Activated T-cell treated with anti-CD3 and anti-CD28 coated beads, Interleukin-2, amount 50 U/mL, for 72 hours (primary cell): ENCODE measurements at places on chromosomes 4 and X. TPM values are rescaled to one million over a fixed set of nuclear protein-coding genes. Genes with fewer than 3 reads are reported as not detected.

PALLD gene
- total RNA-seq = 16.7 TPM

CT45A10 gene
- not detected for total RNA-seq

DNA sequence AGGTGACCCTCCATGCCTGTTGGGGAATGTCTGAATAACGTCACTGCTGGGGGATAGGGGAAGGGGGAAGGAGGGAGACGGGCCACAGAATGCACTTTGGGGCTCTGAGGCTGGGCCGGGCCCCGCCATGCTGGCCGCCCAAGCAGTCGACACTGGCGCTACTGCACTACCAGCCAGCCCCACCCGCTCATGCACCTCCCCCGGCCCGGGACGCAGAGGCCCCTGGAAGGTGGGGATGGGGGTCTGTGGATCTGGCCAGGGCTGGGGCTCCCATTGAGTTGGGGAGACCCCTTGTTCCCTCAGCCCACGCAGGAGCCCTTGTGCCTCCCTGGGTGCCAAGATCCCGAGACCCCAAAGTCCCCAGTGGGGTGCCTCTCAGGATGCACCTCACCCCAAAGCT lies 17.8 kb downstream of the FLNA start:
- DNase-seq = no peak

DNA sequence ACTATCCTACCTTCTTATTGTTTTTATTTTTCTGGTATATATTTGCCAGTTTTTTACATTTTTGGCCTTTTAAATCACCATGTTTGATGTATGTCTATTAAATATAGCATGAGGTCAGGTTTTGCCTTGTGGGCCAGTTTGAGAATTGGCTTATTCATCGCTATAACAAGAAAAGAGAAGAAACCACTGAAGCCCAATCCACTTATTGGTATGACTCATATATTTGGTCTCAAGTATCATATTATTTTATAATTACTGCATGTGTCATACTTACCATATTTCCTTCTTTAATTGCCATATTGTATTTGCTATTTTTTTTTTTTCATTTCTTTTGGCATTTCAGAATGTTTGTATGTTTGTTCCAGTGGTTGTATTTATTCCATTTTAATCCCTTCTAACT lies 99.3 kb downstream of the IRF2 start:
- no peak for DNase-seq
